ENCODE measurements at places on chromosomes 12 and 14. TPM values are rescaled to one million over a fixed set of nuclear protein-coding genes. Genes with fewer than 3 reads are reported as not detected.

- H3K4me1 ChIP-seq: peaks cover 27% of the 10 kb centered on the region
- H3K36me3 ChIP-seq: no peaks in the 10 kb centered on the region
- H3K27me3 ChIP-seq: no peaks in the 10 kb centered on the region
- DNase-seq: no peak
Measured at GRCh38 chr12:120067084-120067869, 49.3 kb downstream of the RAB35 start.

GRCh38 chr12:113208041-113208934 is 13.0 kb upstream of the TPCN1 start:
- H3K36me3 ChIP-seq: peaks cover 5% of the 10 kb centered on the region
- no peak for DNase-seq
- H3K4me3 ChIP-seq: no peak overlapping the region

DNA sequence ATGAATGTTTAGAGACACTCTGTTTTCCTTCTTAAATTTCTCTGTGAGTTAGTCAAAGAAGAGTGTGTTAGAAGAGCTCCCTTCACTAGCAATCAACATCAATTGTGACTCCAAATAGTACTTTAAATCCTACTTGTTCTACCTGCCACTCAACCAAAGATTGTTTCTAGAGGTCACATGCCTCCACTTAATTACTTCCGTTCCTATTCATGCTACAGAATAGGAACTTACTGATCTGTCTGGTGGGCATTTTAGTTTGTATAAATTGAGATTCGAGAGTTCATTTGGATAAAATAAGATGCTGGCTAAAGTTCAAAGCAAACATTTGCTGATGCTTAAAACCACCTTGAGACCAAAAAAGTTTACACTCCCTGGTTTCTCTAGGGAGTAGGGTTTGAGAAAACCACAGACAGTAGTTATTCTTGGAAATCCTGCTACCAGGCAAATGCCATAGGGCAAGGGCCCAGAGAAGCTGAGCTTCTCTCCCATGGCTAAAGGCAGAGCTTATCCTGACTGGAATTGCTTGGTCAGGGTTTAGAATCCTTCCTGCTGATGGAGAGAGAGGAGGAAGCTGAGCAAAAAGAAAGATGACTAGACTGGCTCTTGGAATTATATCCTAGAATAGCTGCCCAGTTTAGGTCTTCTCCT is 389.6 kb upstream of the ATP2B1 start:
- H3K27ac ChIP-seq: no peak overlapping the region
- peaks cover 22% of the 10 kb centered on the region for H3K4me1 ChIP-seq
- H3K36me3 ChIP-seq: no peaks in the 10 kb centered on the region
- DNase-seq: no peak
- no peak overlapping the region for H3K4me3 ChIP-seq
- no peaks in the 10 kb centered on the region for H3K27me3 ChIP-seq

The MRPL52 gene
- 137 TPM for total RNA-seq

Data from neural crest cell (in vitro differentiated cells).